Fibroblast of skin of left quadriceps (primary cell): ENCODE measurements at places on chromosomes 6 and 20.

DNA sequence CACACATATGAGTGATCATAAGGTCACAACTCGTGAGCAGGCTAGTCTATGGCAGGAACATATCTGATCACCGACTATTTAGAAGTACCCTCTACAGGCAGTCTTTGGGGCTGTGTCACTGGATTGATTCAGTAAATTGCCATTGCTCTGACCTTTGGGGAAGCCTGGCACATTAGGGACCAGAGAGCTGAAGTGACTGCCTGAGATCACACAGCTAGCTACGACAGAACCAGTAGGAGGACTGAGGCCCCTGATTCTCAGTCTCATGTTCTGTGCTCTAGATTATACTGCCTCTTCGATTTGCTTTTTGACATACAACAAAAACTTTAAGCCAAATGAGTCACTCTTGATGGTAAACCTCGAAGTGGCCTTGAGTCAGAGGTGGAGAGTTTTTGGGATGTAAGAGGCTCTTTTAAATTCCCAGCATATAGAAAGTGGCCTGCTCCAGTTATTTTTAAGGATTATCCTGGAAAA lies 247.5 kb upstream of the SUPT3H start:
- peak; percentile 64 for DNase-seq

DNA sequence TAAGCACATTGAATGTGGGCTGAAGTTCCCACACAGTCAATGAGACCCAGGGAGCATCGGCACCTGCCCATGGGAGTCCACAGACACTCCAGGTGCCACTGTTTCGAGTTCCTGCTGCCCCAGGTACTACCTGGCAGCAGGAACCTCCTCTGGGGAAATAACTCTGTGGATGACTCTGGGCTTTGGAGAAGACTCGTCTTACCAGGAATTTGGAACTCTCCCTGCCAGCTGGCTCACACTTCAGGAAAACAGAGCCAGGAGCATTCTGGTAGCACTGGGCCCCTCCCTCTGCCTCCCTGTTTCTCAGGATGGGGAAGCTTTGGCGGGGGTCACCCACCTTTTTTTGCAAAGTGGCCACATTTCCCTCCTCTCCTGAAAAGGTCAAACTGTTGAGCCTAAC lies 69.5 kb upstream of the MC3R start:
- DNase-seq = no peak

DNA sequence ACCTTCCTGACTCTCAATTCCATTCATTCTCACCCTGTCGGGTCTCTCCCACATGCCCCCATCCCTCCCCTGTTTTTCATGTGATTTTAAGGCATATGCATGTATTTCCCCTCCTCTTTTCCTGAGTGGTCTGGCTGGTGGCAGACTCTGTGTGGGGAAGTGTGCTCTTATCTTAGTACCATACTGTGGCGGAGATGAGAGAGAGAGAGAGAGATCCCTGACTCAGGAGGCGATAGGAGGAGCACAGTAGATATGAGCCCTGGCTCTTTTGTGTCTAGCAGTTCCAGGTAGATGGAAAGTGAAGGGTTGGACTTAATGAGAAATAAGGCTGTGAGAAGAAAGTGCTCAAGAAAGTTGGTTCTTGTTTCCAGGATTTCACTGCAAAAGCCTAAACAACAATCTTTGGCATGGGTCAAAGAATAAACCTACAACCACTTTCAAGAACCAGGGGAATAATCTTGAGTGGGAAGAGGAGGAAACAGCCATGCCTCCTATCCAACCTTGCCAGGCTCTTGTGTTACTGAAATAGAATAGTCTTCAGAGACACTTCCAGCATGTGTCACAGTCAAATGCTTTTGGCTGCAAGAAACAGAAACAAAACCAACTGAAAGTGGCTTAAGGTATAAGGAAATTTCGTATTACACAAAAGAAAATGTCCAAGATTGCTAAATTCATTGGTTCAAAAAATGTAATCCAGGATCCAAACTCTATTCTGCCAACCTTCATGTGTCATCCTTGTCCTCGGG lies 123.8 kb upstream of the MYLIP start:
- DNase-seq = no peak

DNA sequence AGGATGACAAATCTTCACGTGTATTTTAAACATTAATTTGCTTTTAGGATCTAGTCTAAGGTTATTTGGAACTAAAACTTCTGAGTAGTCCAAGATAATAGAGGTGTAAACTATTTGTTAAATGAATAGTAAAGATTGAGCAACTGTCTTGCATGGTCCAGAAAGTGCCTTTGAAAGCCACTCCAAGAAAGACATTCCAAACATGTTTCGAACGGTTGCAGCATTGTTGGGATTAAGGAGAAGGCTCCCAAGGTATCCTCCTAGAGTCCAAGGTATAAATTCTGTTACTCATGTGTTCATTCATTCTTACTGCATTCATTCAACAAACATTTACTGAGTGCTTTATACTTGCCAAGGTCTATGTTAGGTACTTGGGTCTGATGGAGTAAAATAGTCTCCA lies 28.8 kb upstream of the MYLK2 start:
- peak; percentile 14 for DNase-seq

- DNase-seq = no peak
Observed at GRCh38 chr6:165849534-165850430, 186.7 kb upstream of the PDE10A start.

DNA sequence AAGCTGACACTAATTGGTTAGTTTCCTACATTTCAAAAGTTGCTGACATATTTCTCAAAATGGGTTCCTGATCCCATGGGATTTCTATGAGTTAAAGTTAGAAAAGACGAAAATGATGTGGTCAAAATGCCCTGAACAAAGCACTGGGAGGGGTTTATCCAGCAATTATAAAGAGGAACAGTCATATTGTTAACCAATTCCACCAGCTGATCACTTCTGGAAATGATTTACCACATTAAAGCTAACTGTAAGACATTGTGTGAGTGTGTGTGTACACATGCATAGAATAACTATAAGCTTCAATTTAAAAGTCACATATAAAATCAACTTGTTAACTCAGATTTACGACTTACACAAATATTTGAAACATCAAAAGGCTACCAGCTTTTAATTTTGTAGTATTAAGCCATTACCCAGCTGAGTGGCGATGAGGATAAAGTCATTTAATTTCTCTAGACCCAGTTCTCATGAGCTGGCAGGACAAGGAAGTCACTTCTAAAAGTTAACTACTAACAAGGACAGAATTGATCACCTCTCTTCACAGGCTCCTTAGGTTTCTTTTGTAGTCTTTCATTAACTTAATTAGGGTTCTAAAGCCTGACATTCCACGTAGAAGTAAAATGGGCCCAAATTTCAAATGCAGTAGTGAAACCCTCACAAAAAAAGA lies 40.4 kb downstream of the MAN1A1 start:
- peak; percentile 51 for DNase-seq
